ENCODE measurements at places on chromosomes 7 and 10. TPM values are rescaled to one million over a fixed set of nuclear protein-coding genes. Genes with fewer than 3 reads are reported as not detected.

The ANKRD61 gene
- total RNA-seq = 0.33 TPM

The CALHM3 gene
- total RNA-seq = not detected

DNA sequence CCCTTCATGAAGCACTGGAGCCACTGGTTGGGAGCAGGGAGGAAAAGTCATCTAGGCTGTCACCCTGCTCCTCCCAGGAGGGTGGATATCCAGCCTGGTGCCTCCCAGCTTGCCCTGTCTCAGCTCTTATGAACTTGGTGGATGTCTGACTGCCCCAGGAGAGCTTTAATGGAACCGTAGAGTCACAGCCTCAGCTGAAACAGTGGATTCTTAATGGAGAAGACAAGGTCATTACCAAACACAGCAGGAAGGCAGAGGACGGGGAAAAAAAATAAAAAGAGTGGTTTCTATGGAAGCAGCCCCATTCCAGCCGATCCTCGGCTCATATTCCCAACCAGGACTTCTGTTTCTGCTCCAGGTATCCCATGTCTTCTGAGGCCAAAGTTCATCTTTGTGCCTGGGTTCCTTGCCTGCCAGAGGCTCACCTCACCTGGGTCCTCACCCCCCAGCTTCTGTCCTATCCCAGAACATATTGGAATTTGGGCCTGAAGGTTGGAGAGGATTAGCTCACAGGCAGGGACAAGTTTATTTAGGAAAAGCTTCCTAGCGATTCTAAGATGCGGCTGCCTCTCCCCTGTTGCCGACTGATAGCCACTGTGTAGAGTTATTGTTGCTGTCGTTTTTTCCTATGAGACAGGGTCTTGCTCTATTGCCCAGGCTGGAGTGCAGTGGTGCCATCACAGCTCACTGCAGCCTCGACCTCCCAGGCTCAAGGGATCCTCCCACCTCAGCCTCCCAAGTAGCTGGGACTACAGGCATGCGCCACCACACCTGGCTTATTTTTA lies 15.6 kb downstream of the CCL26 start:
- H3K4me1 ChIP-seq = no peaks in the 10 kb centered on the region
- H3K27ac ChIP-seq = no peak overlapping the region
- DNase-seq = no peak
- H3K4me3 ChIP-seq = no peak overlapping the region
- H3K27me3 ChIP-seq = no peaks in the 10 kb centered on the region

DNA sequence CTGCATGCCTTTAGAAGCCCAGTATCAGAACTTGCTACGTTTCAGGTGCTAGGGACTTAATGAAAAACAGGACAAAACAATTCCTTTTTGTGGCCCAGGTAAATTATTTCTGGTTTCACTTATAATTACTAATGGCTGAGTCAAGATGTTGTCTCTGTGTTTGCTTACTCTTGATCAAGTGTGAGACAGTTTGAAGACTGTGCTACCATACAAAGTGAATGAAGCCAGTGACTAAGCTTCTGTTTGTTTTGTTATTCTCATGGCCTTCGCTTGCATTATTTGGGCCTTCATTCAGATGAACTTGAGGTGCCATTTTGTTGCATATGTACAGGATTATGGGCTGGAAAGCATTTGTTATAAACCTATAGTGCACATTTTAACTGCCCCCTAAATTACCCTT lies 17.9 kb downstream of the SMNDC1 start:
- no peaks in the 10 kb centered on the region for H3K27me3 ChIP-seq
- no peak overlapping the region for H3K27ac ChIP-seq
- H3K4me3 ChIP-seq = no peak overlapping the region
- no peak for DNase-seq

- H3K4me1 ChIP-seq = peaks cover 41% of the 10 kb centered on the region
- no peaks in the 10 kb centered on the region for H3K27me3 ChIP-seq
- peaks cover 1% of the 10 kb centered on the region for H3K36me3 ChIP-seq
- DNase-seq = no peak
These were observed 98.9 kb downstream of the KAT6B start for GRCh38 chr10:74925291-74925690.

- peaks cover 1% of the 10 kb centered on the region for H3K36me3 ChIP-seq
- H3K4me3 ChIP-seq = no peak overlapping the region
- no peak for DNase-seq
These were observed 186.8 kb downstream of the WDR37 start for GRCh38 chr10:1242975-1243374.

The CCL24 gene
- total RNA-seq = not detected

- H3K4me1 ChIP-seq = peaks cover 11% of the 10 kb centered on the region
- no peak for DNase-seq
- no peaks in the 10 kb centered on the region for H3K36me3 ChIP-seq
- peaks cover 29% of the 10 kb centered on the region for H3K27me3 ChIP-seq
These were observed 52.2 kb downstream of the STEAP1B start for GRCh38 chr7:22447762-22448161.

DNA sequence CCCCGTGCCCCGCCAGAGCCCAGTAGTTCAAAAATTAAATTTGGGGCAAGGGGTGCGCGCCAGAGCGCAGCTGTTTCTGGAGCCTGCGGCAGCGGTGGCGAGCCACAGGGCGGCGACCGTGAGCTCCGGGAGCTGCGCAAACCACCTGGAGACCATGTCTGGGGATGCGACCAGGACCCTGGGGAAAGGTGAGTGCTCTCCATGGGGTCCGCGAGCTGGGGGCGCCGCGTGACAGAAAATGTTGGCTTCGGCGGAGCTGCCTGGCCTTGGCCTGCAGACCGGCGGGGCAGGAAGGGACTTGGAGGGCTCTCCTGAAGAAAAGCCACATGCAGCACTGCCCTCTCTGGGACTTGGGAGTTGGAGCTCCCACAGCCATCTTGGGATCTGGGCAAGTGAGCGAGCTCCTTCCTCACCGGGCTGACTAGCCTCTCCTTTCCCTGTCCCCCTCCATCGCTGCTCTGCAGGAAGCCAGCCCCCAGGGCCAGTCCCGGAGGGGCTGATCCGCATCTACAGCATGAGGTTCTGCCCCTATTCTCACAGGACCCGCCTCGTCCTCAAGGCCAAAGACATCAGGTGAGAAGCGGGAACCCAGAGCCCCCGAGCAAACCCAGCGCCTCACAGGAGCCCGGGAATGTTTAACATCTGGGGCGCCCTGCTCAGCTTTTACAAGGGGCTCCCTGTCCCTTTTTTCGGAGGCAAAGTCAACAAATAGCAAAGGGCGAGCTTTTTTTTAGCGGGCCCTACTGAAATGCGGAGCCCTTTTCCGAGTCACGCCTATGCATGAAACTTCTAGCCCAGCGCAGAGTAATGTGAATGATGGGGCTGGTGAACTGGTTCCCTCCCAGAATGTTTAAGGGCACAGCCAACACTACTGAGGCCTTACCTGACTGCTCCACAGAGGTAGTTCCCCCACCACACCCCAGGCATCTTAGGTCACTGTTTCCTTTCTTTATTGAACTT lies 6.1 kb downstream of the GSTO2 start:
- H3K36me3 ChIP-seq = no peaks in the 10 kb centered on the region
- H3K4me1 ChIP-seq = peaks cover 4% of the 10 kb centered on the region
- H3K27me3 ChIP-seq = peaks cover 7% of the 10 kb centered on the region
- DNase-seq = peak; percentile 65

The CDK1 gene
- total RNA-seq = 153 TPM

DNA sequence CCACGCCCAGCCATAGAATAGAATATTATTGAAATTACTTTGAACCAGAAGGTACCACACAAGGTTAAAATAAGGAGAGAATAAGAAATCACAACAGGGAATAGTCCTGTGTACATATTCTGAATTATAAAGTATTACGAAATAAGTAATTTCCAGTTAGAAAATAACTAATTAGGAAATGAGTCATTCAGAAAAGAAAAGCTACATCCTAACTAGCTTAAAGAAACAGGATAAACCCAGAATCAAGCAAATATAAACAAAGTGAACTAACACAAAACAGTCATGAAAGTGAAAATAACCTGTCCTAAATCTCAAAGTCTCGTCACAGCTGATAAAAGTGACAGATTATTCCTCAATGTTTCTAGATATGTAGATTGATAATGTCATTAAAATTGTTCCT lies 74.8 kb upstream of the NEBL start:
- no peak overlapping the region for H3K4me3 ChIP-seq
- H3K4me1 ChIP-seq = no peaks in the 10 kb centered on the region
- no peaks in the 10 kb centered on the region for H3K36me3 ChIP-seq

The GNGT1 gene
- total RNA-seq = not detected

The SPAM1 gene
- total RNA-seq = not detected

GRCh38 chr7:73681031-73681430 lies 2.2 kb downstream of the DNAJC30 start:
- no peak overlapping the region for H3K27ac ChIP-seq
- DNase-seq = no peak
- H3K4me3 ChIP-seq = peak overlapping the region; percentile 42
- H3K36me3 ChIP-seq = peaks cover 14% of the 10 kb centered on the region
- H3K4me1 ChIP-seq = peaks cover 35% of the 10 kb centered on the region

GRCh38 chr10:84185526-84186175 lies 8.7 kb upstream of the CDHR1 start:
- no peaks in the 10 kb centered on the region for H3K36me3 ChIP-seq
- H3K4me3 ChIP-seq = no peak overlapping the region
- no peaks in the 10 kb centered on the region for H3K27me3 ChIP-seq

The NODAL gene
- total RNA-seq = not detected

DNA sequence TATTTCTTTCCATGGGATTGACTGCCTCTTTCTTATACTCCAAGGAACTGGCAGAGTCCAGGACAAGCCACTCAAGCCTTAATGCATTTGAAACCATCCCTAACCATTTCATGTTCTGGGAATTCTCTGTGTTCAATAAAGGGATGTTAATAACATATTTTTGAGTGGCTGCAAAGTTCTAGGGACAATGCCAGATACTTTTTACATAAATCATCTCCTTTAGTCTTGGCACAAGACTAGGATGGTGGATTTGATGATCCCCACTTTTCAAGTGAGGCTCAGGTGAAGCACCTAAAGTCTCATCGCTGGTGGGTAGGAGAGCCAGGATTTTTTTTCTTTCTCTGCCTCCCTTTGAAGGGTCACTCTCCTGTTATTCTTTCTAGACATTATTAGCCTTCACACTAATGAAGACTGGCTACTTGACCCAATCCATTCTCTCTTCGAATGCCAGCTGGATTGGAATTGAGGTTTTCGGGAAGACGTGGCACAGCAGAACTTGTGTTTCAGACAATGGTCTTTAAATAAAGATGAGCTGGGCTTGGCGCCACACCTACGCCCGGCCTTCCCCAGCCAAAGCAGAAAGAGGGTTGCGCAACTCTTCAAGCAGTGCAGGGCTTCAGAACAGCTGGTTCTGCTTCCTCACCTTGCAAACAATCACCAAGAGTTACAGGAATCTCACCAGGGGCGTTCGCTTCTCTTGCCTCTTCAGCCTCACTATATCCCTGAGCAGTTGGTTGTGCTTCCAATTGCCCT lies 73.8 kb upstream of the BMPER start:
- no peaks in the 10 kb centered on the region for H3K4me1 ChIP-seq
- no peak overlapping the region for H3K27ac ChIP-seq
- no peak overlapping the region for H3K4me3 ChIP-seq
- no peaks in the 10 kb centered on the region for H3K27me3 ChIP-seq
- H3K36me3 ChIP-seq = no peaks in the 10 kb centered on the region

The AKR1C4 gene
- not detected for total RNA-seq

- H3K4me1 ChIP-seq = peaks cover 37% of the 10 kb centered on the region
- no peaks in the 10 kb centered on the region for H3K27me3 ChIP-seq
- DNase-seq = no peak
- no peak overlapping the region for H3K4me3 ChIP-seq
These were observed 80.5 kb downstream of the CCNY start for GRCh38 chr10:35416619-35417312.

The UCMA gene
- total RNA-seq = not detected

DNA sequence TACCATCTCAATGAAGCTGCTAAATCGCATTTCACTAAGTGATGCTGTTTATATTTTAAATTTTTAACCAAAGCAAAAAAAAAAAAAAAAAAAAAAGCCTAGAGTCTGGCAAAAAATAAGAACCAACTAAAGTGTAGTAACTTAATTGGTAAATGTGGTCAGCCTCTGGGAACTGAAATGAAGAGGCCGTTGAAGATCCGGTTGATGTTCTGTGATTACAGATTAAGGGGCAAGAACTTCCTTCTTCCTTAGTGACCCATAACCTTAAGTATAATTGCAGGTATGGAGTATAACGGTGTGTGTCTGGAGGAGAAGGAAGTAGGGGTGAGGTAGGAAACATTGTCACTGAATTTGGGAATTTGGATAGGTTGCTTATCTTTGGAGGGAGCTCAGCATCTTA lies 7.7 kb upstream of the SRGN start:
- H3K27me3 ChIP-seq = no peaks in the 10 kb centered on the region
- H3K4me3 ChIP-seq = no peak overlapping the region
- peaks cover 4% of the 10 kb centered on the region for H3K4me1 ChIP-seq
- H3K27ac ChIP-seq = no peak overlapping the region

GRCh38 chr7:136523571-136523970 lies 344.9 kb upstream of the CHRM2 start:
- H3K4me3 ChIP-seq = no peak overlapping the region
- no peak for DNase-seq
- H3K36me3 ChIP-seq = no peaks in the 10 kb centered on the region
- H3K27me3 ChIP-seq = no peaks in the 10 kb centered on the region
- H3K27ac ChIP-seq = no peak overlapping the region

Measured in activated CD4-positive, alpha-beta memory T cell treated with anti-CD3 and anti-CD28 coated beads for 36 hours (primary cell).